Activated T-helper 1 cell treated with anti-CD3 and anti-CD28 coated beads, Interleukin-12 subunit alpha, Interleukin-12 subunit beta, Interleukin-2, Interleukin-4 antibody, amounts not matched to agents 30 ng/mL and 10 ng/mL and 1 ng/mL, durations not matched to agents 14 hours and 24 hours and 36 hours (primary cell): ENCODE measurements at places on chromosomes 3 and 15.
A peak's percentile ranks its signal among the peaks of the same experiment; 100 is the strongest.

DNA sequence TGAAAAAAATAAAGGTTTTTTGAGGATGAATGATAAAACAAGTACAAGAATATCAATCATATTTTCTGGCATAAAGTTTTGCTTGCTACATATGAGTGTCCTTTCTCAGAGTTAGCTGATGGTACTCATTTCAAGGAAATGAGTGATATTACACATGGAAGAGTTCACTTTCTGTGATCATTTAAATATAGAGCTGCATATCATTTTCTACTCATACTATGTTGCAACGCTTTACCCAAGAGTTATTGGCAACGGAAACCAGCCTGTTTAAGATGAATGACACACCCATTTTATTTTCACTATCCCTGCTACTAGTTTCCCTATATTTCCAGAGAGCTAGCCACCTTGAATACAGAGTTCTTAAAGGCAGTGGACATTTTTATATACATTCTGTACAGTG is 35.4 kb upstream of the RBMS3 start:
- no peak for DNase-seq
- no peaks in the 10 kb centered on the region for H3K4me1 ChIP-seq
- H3K4me3 ChIP-seq: no peak overlapping the region
- H3K27me3 ChIP-seq: peaks cover 5% of the 10 kb centered on the region
- no peak overlapping the region for H3K27ac ChIP-seq

DNA sequence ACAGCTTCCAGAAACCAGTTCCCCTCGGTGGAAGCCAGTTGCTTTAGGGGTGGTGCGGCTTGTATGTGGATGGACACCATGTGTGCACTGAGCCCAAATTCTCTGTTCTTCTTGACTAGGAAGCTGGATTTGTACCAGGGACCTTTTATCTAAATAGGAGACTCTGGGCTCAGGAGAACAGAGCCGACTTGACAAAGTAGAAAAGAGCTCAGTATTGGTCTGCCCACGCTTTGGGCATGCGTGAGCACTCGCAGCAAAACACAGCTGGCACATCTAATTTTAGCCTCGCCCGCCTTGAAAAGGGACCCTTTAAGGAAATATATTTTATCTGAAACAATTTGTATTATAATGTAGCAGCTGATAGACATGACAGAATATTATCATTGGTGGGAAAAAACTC is 1.1 kb upstream of the RBMS3 start:
- H3K27me3 ChIP-seq: peaks cover 3% of the 10 kb centered on the region
- no peak for DNase-seq
- peak overlapping the region; percentile 39 for H3K4me3 ChIP-seq
- H3K4me1 ChIP-seq: peaks cover 41% of the 10 kb centered on the region
- H3K36me3 ChIP-seq: no peaks in the 10 kb centered on the region
- H3K27ac ChIP-seq: no peak overlapping the region

GRCh38 chr3:19455546-19455945 is 307.2 kb downstream of the KCNH8 start:
- H3K27me3 ChIP-seq: peaks cover 5% of the 10 kb centered on the region
- no peaks in the 10 kb centered on the region for H3K36me3 ChIP-seq
- no peak overlapping the region for H3K4me3 ChIP-seq
- H3K4me1 ChIP-seq: no peaks in the 10 kb centered on the region
- no peak for DNase-seq
- no peak overlapping the region for H3K27ac ChIP-seq

- no peak overlapping the region for H3K27ac ChIP-seq
- H3K36me3 ChIP-seq: no peaks in the 10 kb centered on the region
- H3K27me3 ChIP-seq: no peaks in the 10 kb centered on the region
- no peak overlapping the region for H3K4me3 ChIP-seq
Measured at GRCh38 chr3:89628856-89629670, 521.6 kb downstream of the EPHA3 start.

DNA sequence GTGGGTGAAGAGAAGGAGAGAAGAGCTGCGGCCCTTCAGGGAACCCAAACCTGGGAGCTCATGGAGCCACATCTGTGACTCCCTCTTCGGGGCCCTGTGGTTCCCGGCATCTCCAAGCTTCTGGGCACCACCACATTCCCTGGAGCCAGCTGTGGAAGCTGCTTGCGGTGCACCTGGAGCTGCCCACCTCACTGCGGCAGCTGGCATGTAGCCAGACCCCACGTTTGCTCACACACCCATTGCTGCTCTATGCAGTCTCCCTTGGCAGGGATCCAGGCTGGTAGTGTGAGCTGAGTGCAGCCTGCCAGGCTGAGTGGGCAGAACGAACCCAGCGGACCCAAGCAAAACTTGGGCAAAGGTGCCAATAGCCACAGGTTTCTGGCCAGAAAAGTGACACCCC is 16.8 kb upstream of the PLA2G4E start:
- no peak overlapping the region for H3K4me3 ChIP-seq
- no peak overlapping the region for H3K27ac ChIP-seq
- H3K4me1 ChIP-seq: peaks cover 18% of the 10 kb centered on the region
- H3K36me3 ChIP-seq: no peaks in the 10 kb centered on the region

DNA sequence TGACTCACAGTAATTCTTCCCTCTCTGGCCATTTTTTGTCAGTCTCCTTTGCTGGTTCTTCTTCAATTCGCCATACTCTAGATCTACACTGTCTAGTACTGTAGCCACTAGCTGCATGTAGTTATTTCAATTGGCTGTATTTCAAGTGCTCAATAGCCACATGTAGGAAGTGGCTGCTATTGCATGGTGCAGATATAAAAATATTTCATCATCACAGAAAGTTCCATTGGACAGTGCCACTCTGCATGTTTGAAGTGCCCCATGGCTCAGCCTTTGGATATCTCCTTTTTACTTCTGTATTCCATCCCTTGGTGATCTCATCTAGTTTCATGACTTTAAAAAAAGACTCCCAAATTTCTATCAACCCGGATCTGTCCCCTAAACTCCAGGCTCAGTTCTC is 22.1 kb downstream of the PPP2R3A start:
- H3K27ac ChIP-seq: no peak overlapping the region
- no peak for DNase-seq
- no peaks in the 10 kb centered on the region for H3K36me3 ChIP-seq
- no peaks in the 10 kb centered on the region for H3K4me1 ChIP-seq
- H3K27me3 ChIP-seq: peaks cover under 1% of the 10 kb centered on the region
- no peak overlapping the region for H3K4me3 ChIP-seq
